Activated T-helper 1 cell treated with anti-CD3 and anti-CD28 coated beads, Interleukin-2, amount 50 U/mL, for 16 hours (primary cell): ENCODE measurements at places on chromosomes 12 and 14.

GRCh38 chr14:103825101-103825500, 22.3 kb downstream of the PPP1R13B start:
- DNase-seq: no peak

- DNase-seq: no peak
These were observed 108.6 kb downstream of the SAMD4A start for GRCh38 chr14:54675236-54676128.

GRCh38 chr12:44848703-44849085, 27.4 kb downstream of the NELL2 start:
- DNase-seq: no peak

DNA sequence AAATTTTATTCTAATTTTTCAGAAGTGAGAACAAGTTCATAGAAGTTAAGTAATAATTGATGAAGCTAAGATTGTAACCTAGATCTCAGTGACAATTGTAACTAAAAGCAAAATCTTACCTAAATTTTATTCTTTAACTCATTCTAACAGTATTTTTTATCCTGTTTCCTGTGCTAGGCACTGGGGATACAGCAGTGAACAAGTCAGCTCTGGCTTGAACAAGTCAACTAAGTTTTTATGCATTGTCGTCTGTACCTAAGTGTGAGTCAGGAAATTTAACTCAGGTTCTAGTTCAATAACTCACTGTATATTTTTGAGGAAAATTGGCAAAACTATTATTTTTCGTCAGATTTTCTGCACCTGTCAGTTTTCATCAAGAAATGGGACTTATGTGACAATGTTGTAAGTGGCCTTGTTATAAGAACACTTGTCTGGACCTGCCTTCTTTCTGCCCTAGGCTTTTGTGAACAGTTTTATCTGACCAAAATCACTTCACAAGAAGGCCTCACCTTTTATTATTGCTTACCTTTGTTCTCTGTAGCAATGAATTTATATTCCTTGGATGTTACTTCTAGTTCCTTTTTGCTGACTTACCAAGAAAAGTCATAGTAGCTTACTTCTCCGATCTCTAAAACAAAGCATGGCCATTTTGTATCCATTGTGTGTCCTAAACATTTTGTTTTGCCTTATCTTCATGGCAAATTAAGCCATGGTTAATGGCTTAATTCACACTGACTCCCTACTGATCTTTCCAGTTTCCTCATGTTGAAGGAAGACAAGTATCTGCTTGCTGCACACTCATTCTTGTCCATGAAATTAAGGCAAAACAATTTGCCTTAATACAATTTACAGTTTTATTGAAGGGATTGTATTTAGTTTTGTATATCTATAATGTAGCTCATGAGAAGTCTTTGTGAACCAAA, 2.7 kb downstream of the TMTC3 start:
- no peak for DNase-seq

DNA sequence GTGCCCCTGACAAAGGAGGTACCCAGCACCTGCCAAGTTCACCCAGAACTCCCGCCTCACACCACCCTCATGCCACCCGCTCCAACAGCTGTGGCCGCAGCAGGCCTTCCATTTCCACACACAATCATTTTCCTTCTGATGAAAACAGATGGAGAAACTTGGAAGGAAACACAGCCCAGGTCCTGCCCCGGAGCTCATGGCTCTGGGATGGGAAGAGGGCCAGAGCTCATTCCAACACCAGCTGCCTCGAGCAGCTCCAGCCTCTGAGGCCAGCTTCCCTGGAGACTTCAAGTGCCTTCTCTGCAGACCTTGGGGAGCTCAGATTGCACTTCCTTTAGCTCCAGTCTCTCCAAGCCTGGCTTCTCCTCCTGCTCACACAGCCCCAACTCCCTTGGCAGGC, 55.1 kb upstream of the CMKLR1 start:
- DNase-seq: no peak

DNA sequence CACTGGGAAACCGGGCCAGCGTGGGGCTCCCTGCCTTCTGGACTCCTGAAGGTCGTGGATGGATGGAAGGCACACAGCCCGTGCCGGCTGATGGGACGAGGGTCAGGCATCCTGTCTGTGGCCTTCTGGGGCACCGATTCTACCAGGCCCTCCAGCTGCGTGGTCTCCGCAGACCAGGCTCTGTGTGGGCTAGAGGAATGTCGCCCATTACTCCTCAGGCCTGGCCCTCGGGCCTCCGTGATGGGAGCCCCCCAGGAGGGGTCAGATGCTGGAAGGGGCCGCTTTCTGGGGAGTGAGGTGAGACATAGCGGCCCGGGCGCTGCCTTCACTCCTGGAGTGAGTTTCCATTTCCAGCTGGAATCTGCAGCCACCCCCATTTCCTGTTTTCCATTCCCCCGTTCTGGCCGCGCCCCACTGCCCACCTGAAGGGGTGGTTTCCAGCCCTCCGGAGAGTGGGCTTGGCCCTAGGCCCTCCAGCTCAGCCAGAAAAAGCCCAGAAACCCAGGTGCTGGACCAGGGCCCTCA, 26.9 kb downstream of the HIP1R start:
- no peak for DNase-seq

GRCh38 chr14:89469210-89470198, 52.5 kb upstream of the FOXN3 start:
- DNase-seq: no peak

DNA sequence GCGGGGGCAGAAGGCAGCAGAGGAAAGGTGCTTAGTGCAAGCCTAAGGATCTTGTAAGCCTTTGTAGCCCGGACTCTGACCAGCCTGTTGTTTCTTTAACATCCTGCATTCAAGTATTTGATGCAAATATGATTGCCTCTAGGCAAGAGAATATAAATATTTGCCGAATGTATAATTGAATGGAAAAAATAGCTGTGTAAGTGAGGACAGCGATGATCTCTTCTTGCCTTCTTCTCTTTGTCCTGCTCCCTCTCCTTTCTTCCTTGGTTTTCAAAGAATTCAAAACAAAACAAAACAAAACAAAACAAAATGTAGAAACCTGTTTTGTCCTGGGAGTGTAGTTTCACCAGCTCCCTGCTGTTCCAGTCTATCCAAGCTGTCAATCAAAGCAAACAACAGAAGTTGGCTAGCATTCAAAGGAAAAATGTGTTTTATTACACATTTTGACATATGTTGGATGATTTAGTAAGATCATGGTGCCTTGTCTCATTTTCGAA, 74.9 kb upstream of the CPM start:
- no peak for DNase-seq

DNA sequence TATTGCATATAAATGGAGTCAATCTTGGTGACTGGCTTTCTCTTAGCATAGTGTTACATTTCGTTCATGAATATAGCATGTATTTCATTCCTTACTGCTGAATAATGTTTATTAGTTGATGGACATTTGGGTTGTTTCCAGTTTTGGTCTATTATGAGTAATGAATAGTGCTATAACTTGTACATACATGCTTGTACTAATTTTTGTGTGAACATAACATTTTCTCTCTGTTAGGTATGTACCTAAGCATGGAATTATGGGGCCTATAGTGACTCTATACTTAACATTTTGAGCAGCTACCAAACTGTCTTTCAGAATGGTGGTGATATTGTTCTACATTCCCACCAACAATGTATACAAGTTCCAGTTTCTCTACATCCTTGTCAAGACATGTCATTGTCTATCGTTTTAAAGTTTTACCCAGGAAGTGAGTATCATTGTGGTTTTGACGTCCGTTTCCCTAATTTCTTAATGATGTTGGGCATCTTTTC, 23.1 kb downstream of the ATP2A2 start:
- no peak for DNase-seq

GRCh38 chr14:54364555-54365415, 32.0 kb upstream of the CDKN3 start:
- DNase-seq: no peak

DNA sequence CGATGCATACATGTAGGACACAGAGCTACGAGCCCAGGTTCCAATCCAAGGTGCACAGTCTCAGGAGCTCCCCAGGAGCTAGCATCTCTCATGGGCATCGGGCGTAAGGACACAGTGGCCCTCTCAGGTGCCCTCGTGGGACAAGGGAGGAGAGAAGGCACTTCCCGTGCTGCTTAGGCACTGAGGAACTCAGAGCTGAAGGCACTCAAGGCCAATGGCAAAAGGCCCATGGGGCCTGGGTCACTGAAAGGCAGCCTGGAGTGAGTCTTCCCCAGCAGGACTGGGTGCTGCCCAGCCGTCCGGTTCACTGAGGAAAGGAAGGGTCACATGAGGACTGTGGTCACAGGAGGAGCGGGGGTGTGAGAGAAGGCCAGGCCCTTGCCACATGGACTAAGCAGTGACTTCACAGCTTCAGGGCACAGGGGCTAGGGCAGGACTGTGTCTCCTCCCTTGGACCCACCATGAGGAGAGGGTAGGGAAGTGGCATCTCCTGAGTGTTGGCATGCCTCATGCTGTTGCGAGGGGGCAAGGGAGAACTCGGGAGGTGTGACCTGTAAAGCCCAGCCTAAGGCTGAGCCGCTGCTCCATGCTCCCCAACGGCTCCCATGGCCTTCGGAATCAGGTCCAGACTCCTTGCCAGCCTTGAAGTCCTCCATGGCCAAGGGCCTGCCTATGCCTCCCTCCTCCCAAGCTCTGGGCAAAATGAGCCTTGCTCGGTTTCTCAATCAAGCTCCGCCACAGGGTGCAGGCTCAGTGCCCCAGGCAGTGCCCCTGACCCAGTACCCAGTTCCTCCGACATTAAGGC, 51.8 kb downstream of the CHGA start:
- no peak for DNase-seq

GRCh38 chr14:36556811-36557433, 25.5 kb downstream of the NKX2-8 start:
- DNase-seq: no peak

- no peak for DNase-seq
These were observed 11.0 kb downstream of the KLHDC1 start for GRCh38 chr14:49703965-49704364.

- no peak for DNase-seq
These were observed 678 bp upstream of the OAS2 start for GRCh38 chr12:112977641-112978040.

- DNase-seq: no peak
These were observed 52.7 kb downstream of the NKX2-1 start for GRCh38 chr14:36467332-36467731.

DNA sequence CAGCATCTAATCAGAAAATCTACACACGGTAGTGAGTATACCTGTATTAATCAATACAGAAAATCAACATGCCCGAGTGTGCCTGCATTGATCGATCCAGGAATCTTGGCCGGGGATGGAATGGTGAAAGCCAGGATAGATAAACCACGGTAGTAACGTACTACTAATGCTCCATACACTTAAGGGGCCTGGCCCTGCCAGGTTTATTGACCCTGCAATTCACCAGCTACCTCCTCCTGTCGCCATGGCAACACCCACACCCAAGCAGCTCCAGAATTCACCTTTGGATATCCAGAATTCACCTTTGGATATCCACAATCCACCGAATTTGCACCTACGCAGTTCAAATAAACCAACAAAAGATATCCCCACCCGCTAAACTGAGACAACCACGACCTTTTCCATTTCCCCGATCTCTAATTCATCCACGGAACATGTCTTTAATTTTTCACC, 14.8 kb upstream of the CALM1 start:
- no peak for DNase-seq

GRCh38 chr14:24840204-24840893, 206.4 kb upstream of the GZMB start:
- no peak for DNase-seq

DNA sequence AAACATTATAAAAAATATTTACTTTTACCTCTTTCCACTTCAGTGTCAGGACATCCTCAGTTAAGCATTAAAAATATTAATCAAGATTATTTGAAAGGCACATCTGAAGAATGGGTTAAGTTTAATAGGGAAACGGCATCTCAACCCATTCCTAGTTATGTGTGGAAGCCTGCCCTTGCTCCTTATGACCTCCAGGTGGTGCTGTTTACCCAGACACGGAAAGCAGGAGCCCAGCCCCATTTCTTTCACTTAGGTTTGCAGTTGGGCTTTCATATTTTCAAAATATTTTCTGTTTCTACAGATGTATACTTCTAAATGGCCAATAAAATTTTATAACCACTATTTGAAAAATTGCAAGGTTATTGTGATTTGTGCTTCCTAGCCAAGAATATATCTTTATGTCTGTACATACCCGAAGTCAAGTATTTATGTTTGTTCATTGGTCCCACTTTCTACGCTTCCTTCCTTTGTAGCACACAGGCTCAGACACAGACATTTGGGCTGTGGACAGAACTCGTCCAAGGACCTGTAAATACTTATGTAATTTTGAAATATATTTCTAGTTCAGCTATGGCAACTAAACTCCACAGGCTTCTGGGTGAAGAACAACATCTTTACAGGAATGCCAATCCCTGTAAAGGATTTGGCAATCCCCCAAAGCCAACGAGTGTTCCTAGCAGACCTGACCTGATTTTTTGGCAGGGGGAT, 247.1 kb downstream of the AKAP6 start:
- no peak for DNase-seq

GRCh38 chr14:82403987-82404386, 870.3 kb upstream of the SEL1L start:
- DNase-seq: no peak

- no peak for DNase-seq
These were observed 79.5 kb downstream of the PTPRB start for GRCh38 chr12:70557583-70558191.

DNA sequence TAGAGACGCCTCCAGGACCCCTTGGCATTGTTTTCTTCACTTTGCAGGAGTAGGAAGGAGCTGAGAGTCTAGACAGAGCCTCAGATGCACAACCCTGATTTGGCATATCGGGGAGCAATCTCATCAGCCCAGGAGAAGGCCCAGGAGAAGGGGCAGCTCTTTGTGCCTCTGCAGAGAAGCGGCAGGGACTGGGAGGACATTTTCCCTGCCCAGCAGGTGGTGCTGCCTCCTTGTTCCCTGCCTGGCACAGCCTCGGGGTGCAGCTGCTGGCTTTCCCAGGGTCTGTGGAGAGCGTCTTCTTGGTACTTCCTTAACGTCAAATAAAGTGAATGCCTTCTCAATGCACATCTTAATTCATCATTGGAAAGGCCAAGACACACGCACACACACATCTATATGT, 419.5 kb downstream of the TMEM121 start:
- DNase-seq: no peak

GRCh38 chr14:68693926-68694325, 98.9 kb downstream of the ZFP36L1 start:
- no peak for DNase-seq

DNA sequence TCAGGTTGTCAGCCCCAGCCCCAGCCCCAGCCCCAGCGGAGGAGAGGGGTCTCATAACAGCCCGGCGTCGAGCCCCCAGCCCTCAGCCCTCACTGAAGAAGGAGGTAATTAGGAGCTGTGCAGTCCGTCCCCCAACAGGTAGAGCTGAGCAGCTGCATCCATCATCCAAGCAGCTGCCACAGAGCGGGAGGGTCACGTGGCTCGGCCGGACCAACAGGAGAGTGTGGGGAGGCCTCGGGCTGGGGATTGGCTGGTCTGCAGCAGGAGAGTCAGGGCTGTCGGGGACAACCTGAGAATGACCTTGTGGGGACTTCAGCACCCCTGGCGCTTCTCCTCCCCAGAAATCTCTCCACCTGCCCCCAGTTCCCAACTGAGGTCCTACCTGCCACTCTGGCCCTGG, 29.6 kb downstream of the SMUG1 start:
- DNase-seq: no peak

- DNase-seq: no peak
These were observed 17.8 kb upstream of the MLEC start for GRCh38 chr12:120668868-120669840.

GRCh38 chr14:89217891-89218290, 199.1 kb downstream of the FOXN3 start:
- no peak for DNase-seq

- no peak for DNase-seq
These were observed 68.7 kb upstream of the MAP1LC3B2 start for GRCh38 chr12:116490471-116490870.
